ENCODE measurements at places on chromosomes 3 and 15.

DNA sequence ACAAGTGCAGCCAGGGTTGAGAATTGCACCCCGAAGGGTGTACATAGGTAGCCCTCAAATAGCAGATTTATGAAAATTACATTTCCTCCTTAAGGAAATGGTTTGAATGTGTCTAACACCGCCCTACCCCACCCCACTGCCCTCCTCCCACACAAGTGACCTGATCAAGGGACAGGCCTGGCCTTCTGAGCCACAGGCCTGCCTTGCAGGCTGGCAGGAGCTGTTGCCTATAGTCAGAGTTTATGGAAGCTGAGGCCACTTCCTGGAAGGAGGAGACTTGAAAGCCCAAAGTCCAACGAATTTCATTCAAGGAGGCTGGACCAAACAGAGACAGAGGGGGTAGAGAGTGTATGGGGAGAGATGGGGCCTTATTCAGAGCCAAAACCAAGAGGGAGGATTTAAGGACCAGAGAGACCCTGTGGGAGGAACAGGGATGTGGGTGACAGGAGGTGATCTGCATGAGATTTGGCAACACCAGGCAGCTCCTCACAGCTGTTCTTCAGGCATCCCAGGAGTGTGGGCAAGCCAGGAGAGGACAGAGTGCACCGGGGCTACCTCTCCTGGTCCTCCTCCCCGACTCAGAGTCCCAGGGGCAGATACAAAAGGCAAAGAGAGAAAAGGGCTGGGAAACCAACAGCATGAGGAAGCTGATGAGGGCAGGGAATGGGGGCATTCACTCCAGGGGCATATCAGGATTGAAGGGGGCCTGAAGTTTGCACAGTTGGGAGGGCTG lies 100.4 kb upstream of the HES1 start:
- no peak for DNase-seq

GRCh38 chr3:155285936-155286335 lies 7.5 kb downstream of the STRIT1 start:
- DNase-seq, result no peak

GRCh38 chr15:101031213-101031612 lies 112.1 kb downstream of the LRRK1 start:
- DNase-seq, result no peak

DNA sequence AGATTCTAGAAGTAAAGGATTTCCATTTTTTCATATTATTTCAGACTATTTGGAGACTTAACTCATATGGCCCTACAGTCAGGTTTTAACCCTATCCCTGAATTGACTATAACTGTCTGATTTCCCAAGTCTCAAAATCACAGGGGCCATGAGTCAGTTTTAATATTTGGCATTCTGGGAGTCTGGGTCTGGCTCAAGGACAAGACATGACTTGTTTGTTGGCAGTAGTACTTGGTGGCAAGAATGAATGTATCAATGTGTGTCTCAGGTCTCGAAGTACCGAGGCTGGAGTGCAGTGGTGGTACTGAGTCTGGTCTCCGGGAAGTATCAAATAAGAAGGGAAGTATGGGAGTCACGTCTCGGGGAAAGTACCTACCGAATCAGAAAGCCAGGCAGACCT lies 10.8 kb downstream of the UMPS start:
- no peak for DNase-seq

- DNase-seq, result no peak
These were observed 143.4 kb upstream of the RASGRP1 start for GRCh38 chr15:38707802-38708671.

DNA sequence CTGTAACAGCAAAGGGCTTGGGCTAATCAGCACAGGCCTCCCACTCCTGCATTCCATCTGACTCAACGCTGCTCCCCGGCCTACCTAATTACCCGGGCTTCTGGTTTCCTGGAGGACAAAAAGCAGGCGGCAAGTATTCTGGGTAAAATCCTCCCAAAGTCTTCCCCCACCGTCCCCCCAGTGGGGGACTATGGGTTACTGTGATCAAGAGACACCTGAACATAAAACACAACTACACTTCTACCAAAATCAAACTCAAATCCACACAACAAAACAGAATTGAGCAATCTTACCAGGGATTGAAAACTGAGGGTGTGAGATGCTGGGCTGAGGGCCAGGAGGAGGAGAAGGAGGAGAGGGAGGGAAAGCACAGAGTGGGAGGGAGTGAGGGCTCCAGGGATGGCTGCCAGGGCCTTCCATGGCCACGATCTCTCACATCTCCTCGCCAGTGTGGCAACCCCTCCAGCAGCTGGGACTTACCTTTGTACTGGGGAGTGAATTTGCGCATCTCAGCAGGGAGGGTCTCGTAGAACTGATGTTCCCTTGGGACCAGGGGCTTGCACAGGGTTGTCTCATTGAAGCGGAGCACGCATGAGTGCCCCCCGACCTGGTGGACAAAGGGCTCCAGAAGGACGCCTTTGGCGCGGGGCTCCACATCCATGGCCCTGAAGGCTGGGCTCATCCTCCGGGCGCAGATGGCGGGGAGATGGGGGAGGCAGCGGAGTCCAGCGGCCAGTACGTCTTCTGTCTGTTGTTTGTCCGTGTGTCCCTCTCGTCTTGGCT lies 9.1 kb upstream of the NCKIPSD start:
- DNase-seq, result no peak

GRCh38 chr3:184040010-184040409 lies 8.5 kb downstream of the HTR3D start:
- DNase-seq, result no peak

GRCh38 chr15:84833447-84834228 lies 16.5 kb downstream of the ALPK3 start:
- DNase-seq, result no peak

- no peak for DNase-seq
These were observed 44.1 kb downstream of the INO80 start for GRCh38 chr15:41072013-41072412.

- DNase-seq, result no peak
These were observed 4.5 kb downstream of the ARL8B start for GRCh38 chr3:5126586-5126985.

DNA sequence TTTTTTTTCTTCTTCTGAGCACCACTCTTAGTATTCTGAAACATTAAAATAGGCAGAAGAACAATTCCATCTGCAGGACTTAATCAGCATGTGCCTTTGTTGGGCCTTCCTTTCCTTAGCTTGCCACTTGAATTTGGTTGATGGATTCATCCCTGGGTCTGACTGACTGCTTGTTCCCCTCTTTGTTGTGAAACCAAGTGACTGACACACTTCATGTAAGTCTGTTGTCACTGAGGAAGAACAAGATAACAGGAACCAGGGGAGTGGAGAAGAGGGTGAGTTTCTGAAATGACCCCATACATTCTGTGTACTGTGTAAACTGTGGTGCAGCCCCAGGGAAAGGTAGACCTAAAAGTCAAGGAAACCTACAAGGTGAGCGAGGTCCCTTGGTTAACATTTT lies 188.7 kb upstream of the TBC1D5 start:
- DNase-seq, result no peak

- DNase-seq, result peak; percentile 36
These were observed 706 bp downstream of the DVL3 start for GRCh38 chr3:184155644-184156521.

- no peak for DNase-seq
These were observed 34.6 kb upstream of the THSD4 start for GRCh38 chr15:71080705-71081104.

- DNase-seq, result no peak
These were observed 134.8 kb downstream of the ADAMTS9 start for GRCh38 chr3:64552966-64553365.

GRCh38 chr3:37910671-37911400 lies 49.2 kb downstream of the CTDSPL start:
- DNase-seq, result no peak

GRCh38 chr3:169387751-169388696 lies 275.5 kb downstream of the MECOM start:
- DNase-seq, result no peak

GRCh38 chr15:84582583-84583157 lies 18.1 kb upstream of the ZSCAN2 start:
- no peak for DNase-seq

DNA sequence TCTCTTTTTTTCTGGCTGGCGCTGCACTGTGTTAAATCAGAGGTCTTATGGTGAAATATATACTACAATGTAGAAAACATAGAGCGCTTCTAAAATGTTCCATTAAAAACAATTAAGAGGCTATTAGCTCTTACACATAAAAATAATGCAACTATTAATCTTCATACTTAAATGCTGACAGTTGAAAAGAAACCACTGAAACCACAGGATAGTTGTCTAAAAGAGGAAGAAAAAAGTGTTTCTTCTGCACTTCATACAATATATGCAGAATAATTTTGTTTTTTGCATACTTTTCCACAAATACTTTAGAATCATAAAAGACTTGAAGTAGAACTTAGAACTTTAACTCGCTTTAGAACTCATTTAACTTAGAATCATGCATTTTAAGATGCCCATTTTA lies 170.5 kb downstream of the PYDC2 start:
- DNase-seq, result no peak

Measured in activated CD4-positive, alpha-beta T cell treated with anti-CD3 and anti-CD28 coated beads for 24 hours (primary cell).